ENCODE measurements at places on chromosomes 1 and 21.

- no peak for DNase-seq
These were observed 660 bp downstream of the CD1C start for GRCh38 chr1:158290321-158290844.

- DNase-seq: no peak
These were observed 133.1 kb upstream of the PTBP2 start for GRCh38 chr1:96588416-96588995.

GRCh38 chr21:16159213-16159970 lies 429.6 kb downstream of the USP25 start:
- DNase-seq: no peak

- DNase-seq: no peak
These were observed 50.7 kb upstream of the EDARADD start for GRCh38 chr1:236343246-236343870.

DNA sequence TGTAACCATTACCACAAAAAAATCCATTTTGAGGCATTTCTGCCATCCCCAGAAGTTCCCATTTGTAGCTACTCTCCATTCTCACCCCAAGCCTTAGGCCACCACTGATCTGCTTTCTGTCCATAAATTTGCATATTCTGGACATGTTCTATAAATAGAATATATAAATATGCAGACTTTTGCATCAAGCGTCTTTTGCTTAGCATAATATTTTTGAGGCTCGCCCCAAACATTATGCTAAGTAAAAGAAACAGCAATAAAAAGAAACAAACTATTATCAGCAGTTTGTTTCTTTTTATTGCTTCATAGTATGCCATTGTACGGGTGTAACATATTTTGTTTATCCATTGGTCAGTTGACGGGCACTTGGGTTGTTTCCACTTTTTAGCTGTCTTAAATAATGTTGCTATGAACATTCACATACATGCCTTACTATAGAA lies 7.9 kb downstream of the TFAP2E start:
- no peak for DNase-seq

GRCh38 chr21:15301736-15302135 lies 236.9 kb upstream of the NRIP1 start:
- no peak for DNase-seq

- no peak for DNase-seq
These were observed 163.7 kb upstream of the POU3F1 start for GRCh38 chr1:38210021-38210894.

- DNase-seq: no peak
These were observed 84.6 kb upstream of the BMP8A start for GRCh38 chr1:39406533-39407450.
